ENCODE measurements at places on chromosomes 16 and 17.

DNA sequence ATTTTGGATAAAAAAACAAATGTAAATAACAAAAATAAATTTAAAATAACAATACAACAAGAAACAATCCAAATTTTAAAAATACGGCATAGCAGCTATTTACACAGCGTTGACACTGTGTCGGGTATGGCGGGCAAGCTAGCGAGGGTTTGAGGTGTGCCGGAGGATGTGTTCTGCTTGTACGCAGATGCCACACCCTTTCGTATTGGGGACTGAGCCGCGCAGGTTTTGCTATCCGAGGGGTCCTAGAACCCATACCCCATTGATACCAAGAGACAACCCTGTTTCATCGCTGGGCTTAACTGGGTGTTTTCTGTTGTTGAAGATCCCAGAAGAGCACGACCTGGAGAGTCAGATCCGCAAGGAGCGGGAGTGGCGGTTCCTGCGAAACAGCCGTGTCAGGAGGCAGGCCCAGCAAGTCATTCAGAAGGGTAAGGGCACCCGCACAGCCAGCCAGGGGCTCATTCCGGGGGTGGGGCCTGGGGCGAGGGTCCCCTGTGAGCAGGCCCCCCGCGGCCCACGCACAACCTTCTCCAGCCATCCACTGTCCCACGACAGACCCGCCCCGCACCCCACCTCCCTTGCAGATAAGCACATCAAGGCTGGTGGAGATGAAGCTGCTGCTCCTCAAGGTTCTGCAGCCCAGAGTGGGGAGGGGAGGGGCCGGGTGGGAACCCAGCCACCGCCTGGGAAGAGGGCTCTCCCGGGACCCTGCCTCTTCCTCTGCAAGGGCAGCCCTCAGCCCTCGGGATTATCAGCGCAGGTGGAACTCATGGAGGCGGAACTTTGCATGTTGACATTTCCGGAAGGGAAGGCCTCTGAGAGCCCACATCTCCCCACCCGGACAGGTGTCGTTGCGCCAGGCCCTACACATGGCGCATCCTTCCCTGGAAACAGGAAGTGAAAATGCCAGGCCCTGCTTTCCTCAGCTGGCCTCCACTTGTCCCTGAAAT is 51.2 kb upstream of the CHMP6 start:
- DNase-seq, result no peak

- no peak for DNase-seq
Measured at GRCh38 chr17:55172612-55173011, 92.1 kb upstream of the HLF start.

DNA sequence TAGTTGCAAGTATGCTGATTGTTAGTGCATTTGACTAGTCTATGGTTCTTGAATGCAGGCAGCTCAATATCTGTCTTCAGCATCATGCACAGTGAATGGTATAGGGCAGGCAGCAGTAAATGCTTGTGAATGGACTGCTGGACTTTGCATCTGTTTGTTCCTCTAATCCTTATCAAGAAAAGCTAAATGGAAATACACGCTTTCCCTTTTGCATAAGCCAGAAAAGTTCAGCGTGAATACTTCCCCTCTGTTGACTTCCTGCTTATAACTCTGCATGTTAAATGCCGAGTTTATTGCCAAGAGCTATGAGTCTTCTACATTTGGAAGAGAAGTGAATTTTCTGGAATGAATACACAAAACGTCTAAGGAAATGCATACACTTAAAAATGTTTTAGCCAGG is 127.9 kb upstream of the CPHXL start:
- DNase-seq, result no peak

DNA sequence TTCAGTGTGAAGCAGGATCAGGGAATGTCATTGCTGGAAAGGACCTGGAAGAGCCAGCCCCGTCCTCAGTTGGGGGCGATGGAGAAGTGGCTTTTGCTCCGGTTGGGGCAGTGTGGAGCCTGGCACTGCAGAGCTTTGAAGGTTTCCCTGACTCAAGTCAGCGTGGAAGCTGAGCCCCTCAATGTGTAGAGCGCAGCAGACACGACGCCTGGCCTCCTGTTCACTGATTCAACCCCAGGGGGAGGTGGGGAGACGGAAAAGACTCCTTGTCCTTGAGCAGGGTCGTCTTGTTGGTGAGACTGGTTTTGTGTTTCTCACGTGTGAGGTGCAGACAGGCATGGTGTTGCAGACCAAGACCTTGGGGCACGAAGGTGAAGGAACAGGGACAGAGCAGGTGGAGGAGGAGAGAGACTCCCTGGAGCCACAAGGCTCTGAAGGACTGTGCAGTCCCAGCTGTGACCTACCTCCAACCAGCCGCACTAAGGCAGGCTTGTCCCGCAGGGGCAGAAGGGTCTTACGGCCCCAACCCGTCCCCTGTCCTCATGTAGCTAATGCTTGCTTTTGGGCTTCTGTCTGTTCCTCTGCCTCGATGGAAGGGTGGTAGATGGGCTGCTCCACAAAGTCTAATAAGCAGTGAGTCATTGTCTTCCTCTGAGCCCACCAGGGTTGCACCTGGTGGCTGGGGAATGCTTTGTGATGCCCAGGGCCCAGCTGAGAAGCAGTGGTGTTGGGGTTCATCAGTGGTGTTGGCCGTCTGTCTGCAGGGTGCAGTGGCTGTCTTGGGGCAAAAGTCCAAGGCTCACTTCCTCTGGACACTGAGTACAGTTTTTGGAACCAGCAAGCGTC is 47.8 kb downstream of the MPRIP start:
- no peak for DNase-seq

DNA sequence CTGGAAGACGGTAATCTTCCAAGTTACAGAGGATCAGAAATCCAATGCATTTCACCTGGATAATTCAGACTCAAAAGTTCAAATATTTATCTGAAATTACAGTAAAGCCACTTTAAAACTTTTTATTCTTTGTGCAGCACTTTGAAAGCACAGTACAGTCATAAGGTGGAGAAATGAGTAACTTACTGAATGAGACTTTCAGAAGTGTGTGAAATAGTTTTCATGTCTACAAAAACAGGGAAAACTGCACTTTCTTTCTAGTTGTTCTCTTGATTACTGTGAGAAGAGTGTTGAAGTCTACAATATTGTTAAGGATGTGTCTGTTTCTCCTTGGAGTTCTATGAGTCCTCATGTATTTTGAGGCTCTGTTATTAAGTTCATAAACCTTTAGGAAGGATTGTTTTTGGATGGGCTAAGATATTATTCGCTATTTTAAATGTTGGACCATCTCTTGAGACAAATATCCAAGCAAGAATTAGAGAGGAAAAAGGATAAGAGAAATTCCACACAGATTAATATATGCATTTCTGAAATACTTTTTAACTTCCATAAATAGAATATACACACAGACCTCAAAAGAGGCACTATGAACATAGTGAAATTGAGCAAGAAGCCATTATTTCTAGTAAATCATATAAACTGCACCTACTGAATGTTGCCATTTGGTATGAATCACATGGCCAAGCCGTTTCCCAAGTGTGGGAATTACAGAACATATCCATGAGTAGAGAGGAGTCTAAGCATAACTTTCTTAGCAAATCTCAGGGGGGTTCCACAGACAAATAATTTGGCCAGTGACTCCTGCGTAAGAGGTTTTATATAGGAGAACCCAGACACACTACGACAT is 83.6 kb upstream of the PLEKHM1 start:
- no peak for DNase-seq

DNA sequence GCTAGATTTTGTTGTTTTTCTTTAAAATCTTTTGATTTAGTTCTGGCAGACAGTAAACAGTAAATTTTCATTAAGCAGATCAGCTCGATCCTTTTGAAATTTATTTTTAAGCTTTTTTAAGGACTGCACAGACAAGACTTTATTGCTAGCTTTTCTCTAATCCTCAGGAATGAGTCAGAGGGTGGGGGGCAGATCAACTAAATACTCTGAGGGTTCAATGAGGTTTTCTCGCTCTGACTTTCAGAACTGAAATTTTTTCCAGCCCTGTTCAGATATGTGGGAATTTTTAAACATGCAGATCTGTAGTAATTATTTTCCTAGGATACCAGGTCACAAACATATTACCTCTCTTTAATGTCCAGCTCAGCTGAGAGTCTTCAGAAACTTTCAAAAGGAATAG is 977.2 kb downstream of the CDH11 start:
- DNase-seq, result no peak

Measured in ACHN (cell line).